ENCODE measurements at places on chromosomes 4 and X. TPM values are rescaled to one million over a fixed set of nuclear protein-coding genes. Genes with fewer than 3 reads are reported as not detected.

ZAR1 gene
- not detected for total RNA-seq

GYG2 gene
- total RNA-seq: not detected

IRAK1 gene
- 177 TPM for total RNA-seq

CYP4V2 gene
- total RNA-seq: 8.7 TPM

SLC4A4 gene
- total RNA-seq: 0.09 TPM

MXRA5 gene
- total RNA-seq: not detected

MAOA gene
- 1.8 TPM for total RNA-seq

IGFBP7 gene
- not detected for total RNA-seq

MAPK10 gene
- not detected for total RNA-seq

SPANXA1 gene
- total RNA-seq: not detected

FRAS1 gene
- total RNA-seq: not detected

STPG2 gene
- not detected for total RNA-seq

MAGEA8 gene
- not detected for total RNA-seq

DCAF8L2 gene
- total RNA-seq: not detected

ARMCX4 gene
- total RNA-seq: 3.1 TPM

HNRNPDL gene
- total RNA-seq: 490 TPM

SLC25A31 gene
- total RNA-seq: not detected

TCP11X2 gene
- not detected for total RNA-seq

TMEM31 gene
- not detected for total RNA-seq

VSIG4 gene
- total RNA-seq: not detected

CXCL3 gene
- total RNA-seq: not detected

FGFR3 gene
- 0.30 TPM for total RNA-seq

DCLK2 gene
- total RNA-seq: not detected

ABLIM2 gene
- 0.63 TPM for total RNA-seq

ZNF157 gene
- total RNA-seq: 0.40 TPM

GAGE12F gene
- total RNA-seq: not detected

ATP2B3 gene
- not detected for total RNA-seq

RTL5 gene
- 0.21 TPM for total RNA-seq

TCEAL7 gene
- not detected for total RNA-seq

DGKK gene
- not detected for total RNA-seq

FMR1NB gene
- total RNA-seq: not detected

FGF16 gene
- total RNA-seq: not detected

All from activated CD4-positive, alpha-beta T cell treated with anti-CD3 and anti-CD28 coated beads, Interleukin-2, amount 10 ng/mL, durations not matched to agents 24 days and 14 days (primary cell).